Caki2 (cell line): ENCODE measurements at places on chromosomes 16 and 17.
A peak's percentile ranks its signal among the peaks of the same experiment; 100 is the strongest.

- no peak for DNase-seq
Observed at GRCh38 chr17:13047011-13047606, 29.3 kb upstream of the ELAC2 start.

DNA sequence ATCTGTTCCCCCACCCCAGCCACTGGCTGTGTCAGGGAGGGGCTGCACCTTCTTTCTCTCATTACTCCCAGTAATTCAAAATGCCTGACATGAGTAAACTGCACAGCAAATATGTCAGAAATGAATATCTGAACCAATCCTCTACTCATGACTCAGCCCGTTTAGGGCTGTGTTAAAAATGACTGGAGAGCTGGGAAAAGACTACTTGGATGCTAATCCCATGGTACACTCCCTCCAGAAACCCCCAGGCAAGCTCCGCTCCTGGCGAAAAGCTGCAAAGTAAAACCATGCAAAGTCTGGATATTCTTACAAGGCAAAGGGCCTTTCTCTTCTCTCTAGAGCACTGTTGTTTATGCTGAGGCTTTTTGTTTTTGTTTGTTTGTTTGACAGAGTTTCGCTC is 448.1 kb upstream of the DYNLRB2 start:
- no peak for DNase-seq

GRCh38 chr17:35641032-35641431 is 53.9 kb downstream of the AP2B1 start:
- no peak for DNase-seq

DNA sequence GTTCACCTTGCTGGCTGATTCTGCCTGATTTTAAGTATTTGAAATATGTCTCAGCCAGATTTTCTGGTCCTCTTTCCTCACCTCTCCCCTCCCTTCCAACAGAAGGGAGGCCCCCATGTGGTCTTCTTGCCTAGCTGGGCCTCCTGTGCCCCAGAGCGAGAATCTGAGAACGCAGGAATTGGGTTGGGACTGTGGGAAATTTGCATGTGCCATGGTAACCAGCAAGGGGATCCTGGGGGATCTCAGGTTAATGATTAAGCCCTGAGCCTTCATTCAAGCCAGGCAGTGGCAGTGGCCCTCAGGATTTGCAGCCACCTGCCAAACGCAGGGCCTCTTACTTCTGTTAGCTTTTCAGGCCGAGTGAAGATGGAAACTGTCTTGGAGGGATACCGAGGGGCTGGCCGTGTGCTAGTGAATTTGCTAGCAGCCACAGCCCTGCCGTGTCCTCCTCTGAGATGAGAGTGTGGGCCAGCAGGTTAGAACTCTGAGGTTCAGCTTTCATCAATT is 40.2 kb downstream of the KSR1 start:
- peak; percentile 46 for DNase-seq

- DNase-seq, result no peak
Observed at GRCh38 chr17:18959071-18959844, 7.3 kb downstream of the SLC5A10 start.
